ENCODE measurements at places on chromosomes 3 and 15. TPM values are rescaled to one million over a fixed set of nuclear protein-coding genes. Genes with fewer than 3 reads are reported as not detected.

- no peak for DNase-seq
Measured at GRCh38 chr3:127209155-127209839, 16.4 kb downstream of the PRR23E start.

GRCh38 chr15:74193905-74194304, 8.7 kb downstream of the STRA6 start:
- no peak for DNase-seq

DNA sequence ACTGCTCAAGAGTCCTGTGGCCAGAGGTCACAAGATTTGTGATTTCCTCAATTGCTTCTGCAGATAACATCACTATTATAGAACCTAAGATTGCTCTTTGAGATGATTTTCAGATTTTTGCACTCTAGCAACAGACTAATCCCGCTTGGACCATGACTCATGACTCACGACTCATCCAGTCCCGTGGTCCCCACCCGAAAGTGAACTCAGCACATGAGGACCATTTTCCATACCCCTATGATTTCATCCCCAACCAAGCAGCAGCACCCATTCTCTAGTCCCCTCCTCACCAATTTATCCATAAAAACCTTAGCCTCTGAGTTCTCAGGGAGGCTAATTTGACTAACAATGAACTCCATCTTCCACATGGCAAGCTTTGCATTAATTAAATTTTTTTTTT, 106.3 kb upstream of the ALCAM start:
- DNase-seq = peak; percentile 43

DNA sequence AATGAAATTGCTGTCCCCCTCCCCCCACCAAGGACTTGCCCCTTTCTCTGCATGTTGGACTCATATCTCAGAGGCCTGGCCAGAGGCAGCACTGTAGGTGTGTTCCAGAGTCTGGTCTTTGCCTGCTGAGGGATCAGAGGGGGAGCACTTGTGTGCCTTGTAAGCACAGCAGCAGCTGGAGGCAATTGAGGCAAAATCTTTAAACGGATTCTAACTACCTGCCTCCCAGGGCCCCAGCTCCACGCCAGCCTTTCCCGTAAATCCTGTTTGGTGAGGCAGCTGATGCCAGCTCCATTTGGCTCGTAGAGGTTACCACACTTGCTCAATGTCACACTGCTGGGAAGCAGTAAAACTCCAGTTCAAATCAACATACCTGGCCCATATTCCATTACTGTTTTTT, 2.3 kb upstream of the IDH2 start:
- DNase-seq = no peak

DNA sequence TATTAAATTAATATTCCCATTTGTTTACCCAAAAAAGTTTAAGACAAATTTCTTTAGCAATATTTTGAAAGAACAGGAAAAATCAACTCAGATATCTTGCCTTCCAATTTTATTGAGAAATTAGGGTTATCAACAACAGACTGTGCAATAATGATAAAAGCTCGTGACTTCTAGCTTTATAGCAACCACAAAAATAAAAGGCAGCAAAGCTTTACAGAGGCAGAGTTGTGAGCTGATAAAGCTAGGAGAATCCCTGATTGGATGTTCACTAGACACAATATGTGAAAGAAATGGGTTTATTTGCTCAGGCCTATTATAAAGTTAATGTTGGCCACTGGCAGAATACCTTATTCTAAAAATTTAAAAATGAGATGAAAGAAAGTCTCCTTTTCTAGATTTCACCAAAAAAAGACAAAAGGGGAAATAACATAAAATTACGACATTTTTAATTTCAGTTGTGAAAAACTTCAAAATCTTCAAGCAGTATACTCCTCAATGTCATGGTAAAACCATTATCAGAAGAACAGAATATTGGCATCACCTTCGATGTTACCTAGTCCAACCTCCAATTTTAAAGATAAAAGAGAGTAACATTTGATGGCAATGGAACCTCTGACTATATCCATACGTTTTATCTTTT, 2.8 kb downstream of the VPS13C start:
- no peak for DNase-seq

- DNase-seq = peak; percentile 71
Measured at GRCh38 chr15:41698779-41699178, 38.6 kb downstream of the MGA start.

DNA sequence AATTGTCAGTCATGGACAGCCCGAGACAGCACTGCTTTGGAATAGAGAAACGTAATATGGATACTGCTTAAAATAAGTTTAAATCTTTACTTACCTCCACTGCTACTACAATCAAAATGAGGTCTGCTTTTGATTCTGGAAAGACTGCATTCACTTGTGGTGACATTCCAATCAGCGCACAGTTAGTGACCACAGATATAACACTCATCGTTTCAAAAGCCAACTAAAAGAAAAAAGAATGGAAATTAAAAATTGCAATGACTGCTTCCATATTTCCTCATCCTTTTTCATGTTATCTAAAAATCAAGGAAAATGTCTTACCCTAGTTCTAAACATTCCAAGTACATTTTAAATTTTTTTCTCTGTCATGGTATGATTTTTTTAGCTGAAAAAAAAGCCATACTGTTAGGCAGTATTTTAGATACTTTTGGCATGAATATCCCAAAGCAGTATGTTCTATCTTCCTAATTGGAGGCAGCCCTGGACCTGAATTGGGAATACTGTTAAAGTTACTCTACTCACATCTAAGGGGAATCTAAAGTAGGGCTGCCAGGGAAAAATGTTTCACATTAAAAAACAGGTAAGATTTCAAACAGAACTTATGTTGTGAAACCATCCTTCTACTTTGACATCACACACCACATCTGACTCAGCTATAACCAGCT, 72.1 kb downstream of the ANO10 start:
- no peak for DNase-seq

DNA sequence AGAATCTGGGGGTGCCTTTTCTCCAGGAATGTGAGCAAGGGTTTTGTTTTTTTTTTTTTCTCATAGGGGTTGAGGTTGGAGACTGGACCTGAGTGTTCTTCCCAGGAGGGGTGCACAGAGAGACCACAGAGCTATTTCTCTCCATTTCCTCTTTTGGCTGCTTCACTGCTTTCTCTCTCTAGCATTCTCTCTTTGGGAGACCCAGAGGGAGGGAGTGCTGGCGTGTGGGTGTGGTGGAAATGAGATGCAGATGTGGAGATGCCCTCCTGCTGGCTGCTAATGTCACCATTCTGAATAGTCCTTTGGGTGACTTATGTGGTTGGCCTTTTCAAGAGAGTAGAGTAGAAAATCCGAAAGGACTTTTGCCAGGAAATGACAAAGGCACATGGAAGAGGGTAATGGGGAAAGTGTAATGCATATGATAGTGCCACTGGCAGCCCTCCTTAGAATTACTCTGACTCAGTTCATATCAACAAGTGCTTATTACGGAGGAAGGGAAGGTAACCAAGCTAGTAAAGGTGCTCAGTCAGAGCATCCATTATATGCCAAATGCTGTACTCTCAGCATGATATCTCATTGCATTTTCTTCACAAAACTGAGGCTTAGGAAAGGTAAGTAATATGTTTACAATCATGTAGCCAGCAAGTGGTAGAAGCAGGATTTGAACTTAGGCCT, 1.9 kb downstream of the SYN2 start:
- DNase-seq = no peak

The ITIH3 gene
- 0.03 TPM for total RNA-seq

The LRRC31 gene
- total RNA-seq = not detected
